WTC11 (cell line): ENCODE measurements at places on chromosomes 11 and 22. TPM values are rescaled to one million over a fixed set of nuclear protein-coding genes. Genes with fewer than 3 reads are reported as not detected.

DNA sequence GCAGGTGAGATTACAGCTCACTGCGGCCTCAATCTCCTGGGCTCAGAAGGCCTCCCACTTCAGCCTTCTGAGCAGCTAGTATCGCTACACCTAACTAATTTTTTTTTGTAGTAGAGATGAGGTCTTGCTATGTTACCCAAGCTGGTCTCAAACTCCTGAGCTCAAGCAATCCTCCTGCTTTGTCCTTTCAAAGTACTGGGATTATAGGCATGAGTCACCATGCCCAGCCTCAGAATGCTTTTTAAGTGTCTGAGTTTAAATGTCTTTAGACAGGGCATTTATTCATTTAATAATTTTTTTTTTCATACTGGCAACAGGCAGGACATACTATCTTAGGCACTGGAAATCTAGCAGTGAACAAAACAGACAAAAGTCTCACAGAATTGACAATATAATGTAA, 27.7 kb downstream of the LRP4 start:
- DNase-seq = no peak

DNA sequence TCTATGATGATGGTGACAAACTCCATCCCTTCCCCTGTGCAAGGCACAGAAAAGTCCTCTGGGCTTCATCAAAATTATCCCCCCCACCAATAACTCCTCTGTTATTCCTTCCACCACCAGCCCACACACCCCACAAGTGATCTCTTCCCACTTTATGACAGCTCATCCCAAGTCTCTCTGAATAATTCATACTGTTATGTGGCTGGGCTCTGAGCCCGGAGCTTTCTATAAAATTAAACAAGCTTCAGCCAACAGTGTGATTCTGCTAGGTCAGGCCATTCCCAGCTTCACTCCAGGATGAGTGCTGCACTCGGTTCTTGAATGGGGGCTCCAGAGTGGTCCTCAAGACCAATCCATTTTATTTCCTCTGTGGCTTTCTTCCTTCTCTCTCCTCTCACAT, 83.0 kb downstream of the INSC start:
- no peak for DNase-seq

- no peak for DNase-seq
Measured at GRCh38 chr22:47030881-47031627, 268.6 kb downstream of the TBC1D22A start.

DNA sequence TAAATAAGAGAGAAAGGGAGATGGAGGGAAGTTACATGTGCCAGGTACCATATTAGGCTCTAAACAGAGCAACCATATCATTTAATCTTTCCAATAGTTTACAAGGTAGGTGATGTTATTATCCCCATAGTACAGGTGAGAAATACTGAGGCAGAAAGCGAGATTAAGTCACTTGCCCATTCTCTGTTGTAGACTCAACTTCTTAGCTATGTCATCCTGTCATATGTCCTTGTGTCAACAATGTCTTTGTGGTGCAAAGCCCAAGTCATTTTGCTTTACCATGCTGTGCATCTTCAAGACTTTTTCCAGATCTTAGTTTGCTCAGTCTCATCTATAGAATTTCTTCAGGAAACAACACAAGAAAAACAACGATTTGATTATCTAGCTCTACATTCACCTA, 205.0 kb upstream of the E2F8 start:
- no peak for DNase-seq

- no peak for DNase-seq
Measured at GRCh38 chr11:135036488-135037297, 624.7 kb upstream of the B3GAT1 start.

DNA sequence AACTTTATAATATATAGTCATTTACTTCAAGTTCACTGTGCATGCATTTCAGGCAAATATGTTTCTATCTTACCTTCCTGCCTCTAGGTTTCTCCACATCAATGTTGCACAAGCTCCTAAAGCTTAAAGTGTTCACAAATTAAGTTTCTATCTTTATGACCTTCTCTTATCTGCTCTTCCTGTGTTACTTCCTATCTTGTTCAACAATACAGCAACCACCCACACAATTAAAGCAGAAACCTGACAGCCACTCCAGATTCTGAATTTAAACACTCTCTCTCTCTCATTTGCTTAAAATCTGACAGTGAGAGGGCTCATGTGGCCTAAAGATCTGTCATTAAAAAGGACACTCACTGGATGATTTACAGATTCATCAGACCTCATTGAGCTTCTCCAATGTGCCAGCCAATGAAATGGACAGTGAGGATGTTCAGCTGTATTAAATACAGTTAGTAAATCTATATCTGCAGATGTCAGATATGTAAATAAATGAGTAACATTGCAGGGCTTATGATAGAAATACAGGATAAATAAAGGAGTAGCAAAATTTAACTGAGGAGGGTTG, 10.9 kb downstream of the PDGFD start:
- DNase-seq = no peak

- no peak for DNase-seq
Measured at GRCh38 chr11:111819161-111819828, 52.1 kb downstream of the ALG9 start.

DNA sequence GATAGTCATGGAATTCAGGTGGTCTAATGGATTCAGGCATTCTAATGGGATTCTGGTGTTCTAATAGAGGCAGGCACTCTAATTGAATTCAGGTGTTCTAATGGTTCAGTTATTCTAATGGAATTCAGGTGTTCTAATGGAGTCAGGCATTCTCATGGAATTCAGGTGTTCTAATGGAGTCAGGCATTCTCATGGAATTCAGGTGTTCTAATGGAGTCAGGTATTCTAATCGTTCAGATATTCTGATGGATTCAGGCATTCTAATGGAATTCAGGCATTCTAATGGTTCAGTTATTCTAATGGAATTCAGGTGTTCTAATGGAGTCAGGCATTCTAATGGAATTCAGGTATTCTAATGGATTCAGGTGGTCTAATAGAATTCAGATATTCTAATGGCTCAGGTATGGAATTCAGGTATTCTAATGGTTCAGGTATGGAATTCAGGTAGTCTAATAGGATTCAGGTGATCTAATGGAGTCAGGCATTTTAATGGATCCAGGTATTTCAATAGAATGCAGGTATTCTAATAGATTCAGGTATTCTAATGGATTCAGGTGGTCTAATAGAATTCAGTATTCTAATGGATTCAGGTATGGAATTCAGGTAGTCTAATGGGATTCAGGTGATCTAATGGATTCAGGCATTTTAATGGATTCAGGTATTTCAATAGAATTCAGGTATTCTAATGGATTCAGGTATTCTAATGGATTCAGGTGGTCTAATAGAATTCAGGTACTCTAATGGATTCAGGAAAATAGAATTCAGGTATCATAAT, 22.0 kb upstream of the PHF21B start:
- no peak for DNase-seq

C22orf31 gene
- not detected in 3 replicates for total RNA-seq

PGA4 gene
- total RNA-seq = 0.32 to 1.3 TPM in 2 of 3 replicates, not detected in the other

FZD4 gene
- 7.7 to 9.8 TPM (median 9.2 TPM) in 3 replicates for total RNA-seq

BIRC3 gene
- total RNA-seq = 0.33 to 0.50 TPM (median 0.39 TPM) in 3 replicates
